ENCODE measurements at places on chromosomes 5 and 9.

GRCh38 chr9:106880863-106881262 lies 17.9 kb downstream of the ZNF462 start:
- peak overlapping the region; percentile 21 for H3K4me3 ChIP-seq
- H3K27me3 ChIP-seq, result no peaks in the 10 kb centered on the region
- DNase-seq, result peak; percentile 80
- no peaks in the 10 kb centered on the region for H3K36me3 ChIP-seq

- H3K4me1 ChIP-seq, result peaks cover 9% of the 10 kb centered on the region
- H3K27ac ChIP-seq, result no peak overlapping the region
- H3K36me3 ChIP-seq, result no peaks in the 10 kb centered on the region
- no peaks in the 10 kb centered on the region for H3K27me3 ChIP-seq
- H3K4me3 ChIP-seq, result no peak overlapping the region
These were observed 111.3 kb upstream of the NR5A1 start for GRCh38 chr9:124618476-124618875.

DNA sequence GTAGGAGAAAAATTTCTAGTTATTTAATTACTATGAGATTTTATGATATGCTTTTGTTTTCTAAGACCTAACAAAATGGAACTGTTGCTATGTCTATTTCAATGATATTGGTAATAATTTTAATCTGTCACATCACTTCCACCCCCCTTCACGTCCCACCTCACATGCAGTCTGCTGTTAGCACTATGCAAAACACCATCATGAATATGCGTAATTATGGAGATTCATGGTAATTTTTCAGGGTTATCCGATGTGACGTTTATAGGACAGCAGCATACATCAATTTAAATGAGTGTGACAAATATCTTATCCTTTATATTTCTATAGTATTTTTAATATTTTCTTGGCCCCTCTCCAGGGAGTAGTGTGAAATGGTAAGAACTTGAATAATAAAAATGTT lies 283.8 kb upstream of the TMEM161B start:
- no peaks in the 10 kb centered on the region for H3K36me3 ChIP-seq
- no peak for DNase-seq
- no peaks in the 10 kb centered on the region for H3K27me3 ChIP-seq

GRCh38 chr5:173988554-173989431 lies at the start of gene C5orf47:
Gene C5orf47, plus strand, starts transcription at chr5:173989170. Its CDS starts 94 bp downstream, at chr5:173989264.
- no peak within 1 kb of the TSS for H3K27ac ChIP-seq
- no peak within 1 kb of the TSS for H3K4me3 ChIP-seq
- H3K27me3 ChIP-seq, result no peaks in the 10 kb centered on the region
- no peak for DNase-seq
- no peaks in the 10 kb centered on the region for H3K4me1 ChIP-seq

DNA sequence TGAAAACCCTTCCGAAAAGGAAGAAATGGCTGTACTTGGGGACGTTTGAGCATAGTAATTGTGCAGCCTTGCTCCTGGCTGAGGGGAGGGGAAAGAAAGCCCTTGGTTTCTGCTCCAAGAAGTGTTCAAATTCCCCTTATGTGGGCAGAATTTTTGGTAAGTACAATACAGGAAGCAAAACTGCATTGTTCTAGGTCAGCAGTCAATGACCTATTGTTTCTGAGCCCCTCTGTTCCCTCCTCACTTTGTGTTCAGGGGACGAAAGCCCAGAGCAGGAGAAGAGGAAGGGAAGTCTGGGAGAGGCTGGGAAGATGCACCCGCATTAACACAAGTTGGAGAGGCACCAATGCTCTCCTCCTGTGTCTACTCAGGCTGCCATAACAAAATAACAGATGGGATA lies 11.9 kb downstream of the BASP1 start:
- peaks cover 8% of the 10 kb centered on the region for H3K27me3 ChIP-seq
- H3K4me3 ChIP-seq, result no peak overlapping the region
- DNase-seq, result no peak
- H3K4me1 ChIP-seq, result no peaks in the 10 kb centered on the region
- no peak overlapping the region for H3K27ac ChIP-seq

GRCh38 chr5:91830361-91830953 lies 447.3 kb upstream of the ARRDC3 start:
- no peaks in the 10 kb centered on the region for H3K27me3 ChIP-seq
- no peaks in the 10 kb centered on the region for H3K36me3 ChIP-seq
- DNase-seq, result no peak
- H3K4me1 ChIP-seq, result no peaks in the 10 kb centered on the region
- H3K27ac ChIP-seq, result no peak overlapping the region
- no peak overlapping the region for H3K4me3 ChIP-seq

- no peaks in the 10 kb centered on the region for H3K27me3 ChIP-seq
- H3K36me3 ChIP-seq, result no peaks in the 10 kb centered on the region
- H3K4me1 ChIP-seq, result peaks cover 4% of the 10 kb centered on the region
- H3K4me3 ChIP-seq, result no peak overlapping the region
These were observed 43.4 kb upstream of the STARD4 start for GRCh38 chr5:111555760-111556159.

DNA sequence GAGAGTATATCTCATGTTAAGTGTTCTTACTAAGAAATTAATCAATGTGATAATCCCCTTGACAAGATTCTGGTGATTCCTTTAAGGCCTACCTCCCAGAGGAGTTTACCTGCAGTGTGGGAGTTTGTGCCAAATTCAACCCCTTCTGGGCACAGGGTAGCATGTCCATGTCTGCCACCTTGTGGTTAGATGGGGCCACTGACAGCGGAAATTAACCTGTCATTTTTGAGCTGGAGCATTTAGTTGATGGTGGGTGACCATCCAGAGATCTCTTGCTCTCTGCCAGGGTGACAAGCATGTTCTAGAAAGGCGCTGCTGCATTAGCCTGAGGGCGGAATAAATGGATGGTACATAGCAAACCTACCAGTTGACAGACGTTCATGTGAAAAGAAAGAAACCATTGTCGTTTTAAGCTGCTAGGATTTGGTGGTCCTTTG lies 132.2 kb downstream of the FBXO4 start:
- no peaks in the 10 kb centered on the region for H3K27me3 ChIP-seq
- H3K27ac ChIP-seq, result no peak overlapping the region
- H3K36me3 ChIP-seq, result no peaks in the 10 kb centered on the region
- no peak overlapping the region for H3K4me3 ChIP-seq
- no peaks in the 10 kb centered on the region for H3K4me1 ChIP-seq

DNA sequence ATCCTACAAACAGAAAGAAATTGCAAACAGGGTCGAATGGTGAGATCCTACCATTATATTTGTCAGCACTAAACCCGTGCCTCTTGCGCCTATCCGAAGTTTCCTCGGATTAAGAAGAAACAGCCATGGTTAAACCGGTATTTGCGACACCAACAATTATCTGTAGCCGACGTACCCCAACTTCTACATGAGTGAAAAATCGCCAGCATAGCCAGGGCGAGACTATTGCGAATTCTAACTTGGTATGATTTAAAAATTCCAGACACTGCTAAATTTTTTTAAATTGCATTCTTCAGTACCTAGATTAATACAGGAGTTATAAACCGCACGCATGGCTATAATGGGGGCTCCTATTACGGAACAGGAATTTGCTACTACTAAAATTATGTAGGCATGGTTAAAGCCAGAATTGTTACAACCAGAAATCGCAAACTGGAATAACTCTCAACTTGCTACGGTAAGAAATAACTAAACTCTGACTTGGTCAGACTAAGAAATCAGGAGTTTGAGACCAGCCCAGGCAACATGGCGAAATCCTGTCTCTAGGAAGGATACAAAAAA lies 25.3 kb upstream of the ANXA2R start:
- H3K4me3 ChIP-seq, result peak overlapping the region; percentile 94
- no peak for DNase-seq
- H3K27me3 ChIP-seq, result no peaks in the 10 kb centered on the region
- peaks cover 7% of the 10 kb centered on the region for H3K36me3 ChIP-seq

- H3K4me1 ChIP-seq, result no peaks in the 10 kb centered on the region
- H3K27me3 ChIP-seq, result no peaks in the 10 kb centered on the region
- DNase-seq, result no peak
These were observed 231.6 kb downstream of the SLF1 start for GRCh38 chr5:94849821-94850736.

GRCh38 chr9:7671847-7672246 lies 127.7 kb downstream of the DMAC1 start:
- no peaks in the 10 kb centered on the region for H3K4me1 ChIP-seq
- no peak for DNase-seq

GRCh38 chr5:32541241-32541640 lies 44.1 kb upstream of the SUB1 start:
- no peaks in the 10 kb centered on the region for H3K4me1 ChIP-seq
- no peak overlapping the region for H3K27ac ChIP-seq
- H3K4me3 ChIP-seq, result no peak overlapping the region
- H3K27me3 ChIP-seq, result no peaks in the 10 kb centered on the region

DNA sequence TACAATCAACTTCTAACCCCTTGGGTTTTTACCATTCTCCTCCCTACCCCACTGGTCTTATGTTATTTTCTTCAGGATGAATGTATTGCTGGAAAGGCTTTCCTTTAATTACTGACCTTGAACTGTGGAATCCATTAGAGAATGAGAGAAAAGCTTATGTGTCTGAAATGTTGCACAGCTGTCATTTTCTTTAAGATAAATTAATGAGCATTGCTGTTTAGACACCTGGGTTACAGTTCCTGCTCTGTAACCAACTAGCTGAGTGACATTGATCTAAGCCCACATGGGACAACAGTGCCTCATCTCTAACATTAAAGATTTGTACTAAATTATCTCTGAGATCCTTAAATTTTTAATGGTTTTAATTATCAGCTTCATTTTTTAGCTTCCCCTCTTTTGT lies 507.0 kb downstream of the TAF11L14 start:
- no peak for DNase-seq
- H3K36me3 ChIP-seq, result no peaks in the 10 kb centered on the region
- H3K27ac ChIP-seq, result no peak overlapping the region
- H3K4me1 ChIP-seq, result no peaks in the 10 kb centered on the region

GRCh38 chr5:34047774-34048572 lies 5.0 kb upstream of the C1QTNF3 start:
- no peak for DNase-seq
- H3K4me3 ChIP-seq, result no peak overlapping the region
- H3K36me3 ChIP-seq, result peaks cover 7% of the 10 kb centered on the region
- peaks cover 29% of the 10 kb centered on the region for H3K4me1 ChIP-seq
- no peaks in the 10 kb centered on the region for H3K27me3 ChIP-seq

DNA sequence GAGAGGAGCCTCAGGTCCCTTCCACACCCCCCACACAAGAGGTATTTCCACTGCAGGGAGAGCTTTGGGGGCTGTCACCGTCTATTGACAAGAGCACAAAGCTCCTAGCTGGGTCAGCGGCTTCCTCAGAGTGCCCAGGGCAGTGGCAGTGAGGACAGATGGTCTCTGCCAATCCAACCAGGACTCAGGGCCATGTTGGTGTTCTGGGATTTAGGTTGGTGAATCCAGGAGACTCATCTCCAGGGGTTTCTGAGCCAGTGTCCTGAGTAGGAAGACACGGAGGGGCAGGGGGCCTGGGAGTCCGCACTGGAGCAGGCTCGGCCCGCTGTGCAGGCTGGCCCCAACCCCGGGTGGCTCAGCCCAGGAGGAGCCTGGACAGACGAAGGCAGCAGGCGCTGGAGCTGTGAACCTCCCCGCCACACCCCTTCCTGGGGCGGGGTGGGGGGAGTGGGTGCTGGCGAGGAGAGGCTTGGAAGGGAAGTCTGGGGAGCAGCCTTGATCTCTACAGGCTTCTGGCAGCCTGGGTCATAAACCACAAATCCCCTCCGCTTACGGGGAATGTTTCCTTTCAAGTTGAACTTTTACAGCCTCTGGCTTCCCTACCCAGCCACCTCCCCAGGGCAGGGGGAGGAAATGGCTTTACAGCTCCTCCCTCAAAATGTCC lies 19.6 kb downstream of the CRB2 start:
- peaks cover 57% of the 10 kb centered on the region for H3K27me3 ChIP-seq
- H3K36me3 ChIP-seq, result no peaks in the 10 kb centered on the region
- H3K27ac ChIP-seq, result no peak overlapping the region
- no peak for DNase-seq
- H3K4me1 ChIP-seq, result no peaks in the 10 kb centered on the region

DNA sequence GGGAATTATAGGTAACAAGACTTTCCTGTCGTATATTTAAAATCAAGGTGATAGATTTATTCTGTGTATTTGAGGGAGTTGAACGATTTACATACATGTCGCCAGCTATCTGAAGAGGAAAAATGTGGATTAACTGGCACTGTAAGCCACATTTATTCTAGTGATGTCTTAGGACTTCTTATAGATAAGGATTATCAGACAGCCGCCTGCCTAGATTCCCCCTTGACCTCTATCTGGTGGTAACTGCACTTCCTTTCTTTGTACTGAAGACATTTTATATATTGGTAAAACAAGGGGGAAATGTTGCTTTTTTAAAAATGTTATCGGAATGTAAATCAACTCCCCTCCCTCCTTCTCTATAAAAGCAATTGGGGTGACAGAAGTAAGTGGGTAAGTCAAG lies 39.3 kb upstream of the F2RL2 start:
- no peaks in the 10 kb centered on the region for H3K27me3 ChIP-seq
- H3K4me1 ChIP-seq, result no peaks in the 10 kb centered on the region
- no peak overlapping the region for H3K27ac ChIP-seq
- H3K36me3 ChIP-seq, result no peaks in the 10 kb centered on the region

DNA sequence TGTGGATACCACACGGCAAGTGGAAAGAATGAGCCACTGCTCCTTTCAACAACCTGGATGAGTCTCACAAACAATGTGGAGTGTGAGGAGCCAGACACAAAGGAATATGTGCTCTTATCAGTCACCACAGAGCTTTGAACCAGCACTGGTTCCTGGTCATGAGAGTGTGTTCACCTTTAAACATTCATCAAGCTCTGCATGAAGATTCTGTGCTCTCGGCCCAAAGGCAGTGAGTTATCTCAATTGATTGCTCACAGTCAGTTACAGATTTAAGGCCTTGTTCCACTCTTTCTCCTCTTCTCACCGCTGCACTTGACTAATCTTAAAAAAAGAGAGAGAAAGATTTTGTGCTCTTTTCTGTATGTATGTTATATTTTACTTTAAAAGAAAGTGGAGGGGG lies 19.4 kb downstream of the LRSAM1 start:
- H3K27ac ChIP-seq, result no peak overlapping the region
- no peaks in the 10 kb centered on the region for H3K27me3 ChIP-seq
- DNase-seq, result no peak
- H3K4me1 ChIP-seq, result no peaks in the 10 kb centered on the region
- no peak overlapping the region for H3K4me3 ChIP-seq
- H3K36me3 ChIP-seq, result peaks cover 88% of the 10 kb centered on the region

DNA sequence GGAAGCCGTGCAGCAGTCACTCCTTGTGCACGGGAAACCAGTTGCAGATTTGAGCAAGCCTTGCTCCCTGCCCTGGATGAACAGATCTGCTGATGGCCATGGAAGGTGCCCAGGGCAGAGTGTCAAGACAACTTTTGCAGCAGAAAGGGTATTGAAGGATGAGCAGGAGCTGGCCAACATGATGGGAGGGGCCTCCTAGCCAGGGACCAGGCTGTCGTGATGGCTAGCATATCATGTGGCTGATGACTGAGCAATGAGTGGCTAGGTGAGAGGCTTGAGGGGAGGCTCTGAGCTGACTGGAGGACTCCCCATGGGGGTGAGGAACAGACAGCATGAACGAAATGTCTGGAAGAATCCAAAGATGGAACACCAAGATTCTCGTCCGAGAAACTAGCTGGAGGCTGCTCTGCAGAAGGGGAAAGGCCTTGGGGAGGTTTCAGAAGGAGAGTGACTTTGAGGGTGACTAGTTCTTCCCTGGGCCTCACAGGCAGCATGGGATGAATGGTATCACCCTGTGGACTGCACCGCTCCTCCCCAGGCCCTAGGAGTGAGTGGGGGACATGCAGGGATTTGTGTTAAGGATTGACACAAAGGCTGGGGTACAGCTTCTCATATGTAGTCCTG lies 18.5 kb downstream of the PPARGC1B start:
- DNase-seq, result no peak
- no peaks in the 10 kb centered on the region for H3K27me3 ChIP-seq
- H3K36me3 ChIP-seq, result no peaks in the 10 kb centered on the region
- H3K4me1 ChIP-seq, result peaks cover 63% of the 10 kb centered on the region

- peaks cover 47% of the 10 kb centered on the region for H3K4me1 ChIP-seq
- no peaks in the 10 kb centered on the region for H3K36me3 ChIP-seq
- H3K27ac ChIP-seq, result peak overlapping the region; percentile 59
These were observed 263.5 kb downstream of the ARHGAP26 start for GRCh38 chr5:143033535-143034250.
